ENCODE measurements at places on chromosomes 11 and 22. TPM values are rescaled to one million over a fixed set of nuclear protein-coding genes. Genes with fewer than 3 reads are reported as not detected.

DNA sequence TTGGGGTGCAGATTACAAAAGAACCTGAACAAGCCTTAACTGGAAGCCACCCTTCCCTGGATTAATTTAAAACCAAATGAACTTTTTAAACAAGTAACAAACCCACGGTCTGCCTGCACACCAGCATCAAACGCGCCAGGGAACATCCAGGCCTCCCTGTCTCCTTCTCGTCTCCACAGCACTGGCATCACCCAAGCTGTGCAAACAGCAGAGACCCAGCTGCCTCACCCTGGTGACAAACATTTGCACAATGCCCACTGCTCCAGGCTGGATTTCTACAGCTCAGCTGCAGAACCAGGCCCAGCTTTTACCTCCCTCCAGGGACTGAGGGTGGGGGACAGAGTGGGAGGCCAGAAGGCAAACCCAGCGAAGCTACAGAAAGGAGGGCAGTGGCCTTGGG lies 7.0 kb downstream of the RPL3 start:
- peaks cover 64% of the 10 kb centered on the region for H3K36me3 ChIP-seq
- H3K27me3 ChIP-seq: no peaks in the 10 kb centered on the region
- H3K27ac ChIP-seq: no peak overlapping the region

DNA sequence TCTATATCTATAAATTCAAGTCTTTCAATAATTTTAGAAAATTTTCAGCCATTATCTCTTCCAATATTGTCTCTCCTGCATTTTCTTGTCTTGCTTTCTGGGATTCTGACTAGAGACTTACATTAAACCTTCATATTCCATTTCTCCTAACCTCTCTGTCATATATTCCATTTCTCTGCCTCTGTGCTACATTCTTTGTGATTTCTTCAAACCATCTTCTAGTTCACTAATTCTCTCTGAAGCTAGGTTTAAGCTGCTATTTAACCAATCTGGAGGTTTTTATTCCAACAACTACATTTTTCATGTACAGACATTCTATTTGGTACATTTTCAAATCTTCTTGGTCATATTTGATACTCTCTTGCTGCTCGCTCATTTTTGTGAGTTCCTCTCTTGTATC lies 122.5 kb downstream of the TTC28 start:
- H3K4me1 ChIP-seq: no peaks in the 10 kb centered on the region
- no peak overlapping the region for H3K4me3 ChIP-seq
- peaks cover 6% of the 10 kb centered on the region for H3K27me3 ChIP-seq
- H3K36me3 ChIP-seq: no peaks in the 10 kb centered on the region
- H3K27ac ChIP-seq: no peak overlapping the region

NUDT8 gene
- 5.3 TPM for total RNA-seq

DNA sequence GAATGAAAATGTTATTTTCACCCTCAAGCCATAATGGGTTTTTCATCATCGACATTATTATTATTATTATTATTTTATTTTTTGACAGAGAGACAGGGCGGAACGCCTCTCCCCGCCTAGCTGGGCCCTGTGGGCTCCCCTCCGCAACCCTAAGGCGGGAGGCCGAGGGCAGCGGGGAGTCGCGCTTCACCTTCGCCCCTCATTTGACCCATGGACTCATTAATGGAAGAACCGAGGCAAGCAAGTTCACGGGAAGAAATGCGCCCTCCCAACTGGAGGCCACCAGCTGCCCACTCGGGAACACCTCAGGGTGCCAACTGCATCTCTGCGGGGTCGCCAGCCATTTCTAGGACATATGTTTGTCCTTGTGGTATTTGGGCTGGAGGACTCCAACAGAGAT lies 115.3 kb upstream of the KIRREL3 start:
- H3K27ac ChIP-seq: no peak overlapping the region
- H3K4me3 ChIP-seq: no peak overlapping the region
- H3K27me3 ChIP-seq: no peaks in the 10 kb centered on the region
- no peak for DNase-seq

SCUBE1 gene
- 0.12 TPM for total RNA-seq

Data from activated B cell treated with CpG ODN at 0.5 μM for 24 hours (primary cell).